GM12891 (cell line): ENCODE measurements at places on chromosomes 4 and X.

DNA sequence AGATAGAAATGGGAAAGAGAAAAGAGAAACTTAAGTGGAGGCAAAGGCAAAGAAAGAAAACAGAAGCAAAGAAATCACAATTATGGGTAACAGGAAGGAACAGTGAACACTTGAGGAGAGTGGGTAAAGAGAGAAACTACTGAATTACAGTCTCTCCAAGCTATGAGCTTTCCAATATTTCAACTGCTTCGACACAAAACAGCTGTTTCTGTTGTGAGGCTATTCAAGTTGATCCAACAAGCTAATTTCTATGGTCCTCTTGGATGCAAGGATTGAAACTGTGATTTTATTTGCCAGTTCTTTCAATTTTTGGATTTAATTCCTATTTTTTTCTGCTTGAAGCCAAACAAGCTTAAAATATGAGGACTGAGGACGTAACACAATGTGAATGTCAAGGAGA lies 80.5 kb upstream of the ADGRA3 start:
- no peak for DNase-seq

- no peak for DNase-seq
Measured at GRCh38 chr4:162681212-162681611, 485.5 kb downstream of the NAF1 start.

GRCh38 chrX:110280954-110281353 lies 36.9 kb downstream of the AMMECR1 start:
- DNase-seq = no peak

GRCh38 chr4:36757580-36758311 lies 476.3 kb downstream of the DTHD1 start:
- no peak for DNase-seq

DNA sequence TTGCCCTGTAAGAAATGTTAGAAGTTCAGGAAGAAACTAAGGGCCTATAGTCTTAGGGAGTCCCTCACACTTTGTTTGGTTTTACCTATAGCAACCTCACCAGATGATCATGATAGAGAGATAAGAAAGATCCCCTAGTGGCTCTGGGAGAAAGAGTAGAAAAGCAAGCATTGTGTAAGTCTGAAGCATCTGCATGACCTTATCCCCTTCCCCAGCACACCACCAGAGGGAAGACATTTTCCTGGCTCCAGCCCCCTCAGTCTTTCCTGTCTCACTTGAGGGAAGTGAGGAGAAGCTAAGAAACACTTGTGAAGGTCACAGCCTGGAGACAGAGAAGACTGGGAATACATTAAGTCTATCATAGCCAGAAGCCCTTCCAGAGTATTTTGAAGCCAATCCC lies 154.0 kb downstream of the EVC2 start:
- DNase-seq = no peak
